ENCODE measurements at places on chromosomes 4 and X.

DNA sequence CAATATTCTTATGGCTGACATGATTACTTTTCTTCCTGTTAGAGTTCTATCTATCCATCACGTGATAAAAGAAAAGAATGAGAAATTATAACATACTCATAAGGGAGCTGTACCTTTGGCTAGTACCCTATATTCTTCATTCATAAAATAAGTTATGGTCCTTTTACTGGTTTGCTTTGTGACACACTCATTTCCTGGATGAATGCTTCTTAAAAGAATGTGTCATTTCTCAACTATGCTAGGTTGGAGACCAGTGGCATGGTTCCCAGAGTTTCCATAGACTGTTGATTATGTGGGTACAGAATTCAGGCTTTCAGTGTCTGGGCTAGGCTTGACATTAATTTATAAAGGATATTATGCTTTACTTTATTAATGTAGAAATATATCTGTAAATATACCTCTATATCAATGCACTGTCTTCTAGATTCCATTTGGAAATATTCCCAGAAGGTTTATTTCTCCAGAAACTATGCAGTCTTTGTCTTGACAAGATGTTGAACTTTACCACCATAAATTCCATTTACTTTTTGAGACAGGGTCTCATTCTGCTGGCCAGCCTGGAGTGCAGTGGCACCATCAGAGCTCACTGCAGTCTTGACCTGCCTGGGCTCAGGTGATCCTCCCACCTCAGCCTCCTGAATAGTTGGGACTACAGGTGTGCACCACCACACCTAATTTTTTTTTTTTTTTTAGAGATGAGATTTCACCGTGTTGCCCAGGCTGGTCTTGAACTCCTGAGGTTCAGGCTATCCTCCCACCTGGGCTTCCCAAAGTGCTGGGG is 23.8 kb downstream of the NUDT6 start:
- no peak for DNase-seq

- DNase-seq: no peak
Observed at GRCh38 chr4:105840426-105841174, 54.7 kb upstream of the NPNT start.

DNA sequence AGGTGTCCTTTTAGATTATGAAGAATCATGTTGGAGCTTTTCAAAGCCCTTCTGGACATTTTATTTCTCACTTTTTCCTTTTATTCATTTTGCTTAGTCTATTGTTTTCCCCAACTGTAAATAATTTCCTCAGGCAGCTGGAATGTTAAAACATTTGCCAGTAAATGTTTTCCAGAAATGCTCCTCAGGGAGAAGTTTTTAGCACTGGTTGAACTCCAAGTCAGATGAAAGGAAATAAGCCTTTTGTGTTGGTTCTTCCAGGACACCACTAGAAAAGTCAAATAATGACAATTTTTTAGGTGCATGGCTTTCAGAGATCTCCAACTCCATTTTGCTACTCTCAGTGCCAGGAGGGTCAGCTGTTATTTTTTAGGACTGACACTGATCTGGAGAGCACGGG is 127.9 kb downstream of the IL13RA2 start:
- DNase-seq: no peak

DNA sequence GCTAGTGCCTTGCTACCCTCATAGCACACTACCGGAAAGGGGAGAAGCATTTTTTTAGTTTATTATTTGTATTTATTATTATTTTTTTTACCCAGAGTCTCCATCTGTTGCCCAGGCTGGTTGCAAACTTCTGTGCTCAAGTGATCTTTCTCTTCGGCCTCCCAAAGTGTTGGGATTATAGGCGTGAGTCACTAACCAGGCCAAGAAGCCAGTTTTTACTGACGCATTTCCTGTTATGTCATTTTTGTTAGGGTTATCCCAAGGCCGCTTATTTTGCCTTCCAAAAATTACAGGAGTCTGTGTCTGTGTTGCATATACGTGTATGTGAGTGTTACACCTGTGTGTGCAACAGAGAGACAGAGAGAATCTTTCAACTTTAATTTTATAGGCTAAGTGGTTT is 404.5 kb downstream of the GBA3 start:
- DNase-seq: no peak

- DNase-seq: no peak
Observed at GRCh38 chr4:153535772-153536513, 69.8 kb downstream of the TMEM131L start.

DNA sequence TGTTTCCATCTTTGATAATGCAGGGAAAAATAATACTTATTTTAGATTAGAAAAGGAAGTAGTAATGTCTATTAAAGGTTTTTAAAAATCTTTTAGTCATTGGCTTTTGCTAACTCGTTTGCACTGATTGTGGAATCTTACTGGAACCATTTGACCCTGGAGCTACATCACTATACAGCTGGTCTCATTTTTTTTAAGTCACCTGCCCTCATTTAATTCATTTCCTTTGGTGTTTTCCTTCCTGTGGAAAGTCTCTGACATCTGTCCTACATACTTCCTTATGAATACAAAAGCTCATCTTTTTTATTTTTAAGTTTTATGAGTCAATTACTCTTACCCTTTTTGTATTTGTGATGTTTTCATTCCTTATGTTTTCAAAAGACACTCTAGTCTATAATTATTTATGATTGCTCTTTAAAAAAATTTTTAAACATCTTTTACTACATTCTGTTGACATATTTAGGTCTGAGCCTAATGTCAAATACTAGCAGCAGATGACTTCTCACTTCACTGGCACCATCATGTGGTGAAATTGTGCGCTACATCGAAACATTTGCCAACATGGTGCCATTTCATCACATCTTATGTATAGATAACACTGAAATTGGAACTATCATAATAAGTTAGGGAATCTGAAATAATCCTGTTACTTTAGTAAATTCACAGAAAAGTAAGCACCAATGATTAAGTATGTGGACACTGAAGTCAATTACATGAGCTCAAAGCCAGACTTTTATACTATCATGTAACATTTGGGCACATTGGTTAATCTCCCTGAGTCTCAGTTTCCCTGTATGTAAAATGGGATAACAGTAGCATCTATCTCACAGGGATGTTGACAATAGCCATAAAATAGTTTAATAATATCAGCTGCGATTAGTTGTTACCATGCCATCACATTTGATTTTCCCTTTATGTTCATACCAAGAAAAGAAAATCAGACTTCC is 9.4 kb upstream of the MMAA start:
- peak; percentile 43 for DNase-seq

- DNase-seq: no peak
Observed at GRCh38 chrX:74231625-74232024, 72.4 kb upstream of the ZCCHC13 start.

GRCh38 chrX:153375571-153375970 is 25.6 kb downstream of the PNMA6E start:
- no peak for DNase-seq

GRCh38 chr4:63036159-63036866 is 1372.9 kb downstream of the TECRL start:
- DNase-seq: no peak

- no peak for DNase-seq
Observed at GRCh38 chr4:179989975-179990374, 2253.2 kb upstream of the TENM3 start.

- DNase-seq: no peak
Observed at GRCh38 chr4:173917255-173917960, 366.1 kb downstream of the FBXO8 start.

- DNase-seq: no peak
Observed at GRCh38 chr4:107275225-107275624, 239.1 kb upstream of the DKK2 start.

GRCh38 chrX:44795945-44796450 is 47.8 kb upstream of the DUSP21 start:
- no peak for DNase-seq

DNA sequence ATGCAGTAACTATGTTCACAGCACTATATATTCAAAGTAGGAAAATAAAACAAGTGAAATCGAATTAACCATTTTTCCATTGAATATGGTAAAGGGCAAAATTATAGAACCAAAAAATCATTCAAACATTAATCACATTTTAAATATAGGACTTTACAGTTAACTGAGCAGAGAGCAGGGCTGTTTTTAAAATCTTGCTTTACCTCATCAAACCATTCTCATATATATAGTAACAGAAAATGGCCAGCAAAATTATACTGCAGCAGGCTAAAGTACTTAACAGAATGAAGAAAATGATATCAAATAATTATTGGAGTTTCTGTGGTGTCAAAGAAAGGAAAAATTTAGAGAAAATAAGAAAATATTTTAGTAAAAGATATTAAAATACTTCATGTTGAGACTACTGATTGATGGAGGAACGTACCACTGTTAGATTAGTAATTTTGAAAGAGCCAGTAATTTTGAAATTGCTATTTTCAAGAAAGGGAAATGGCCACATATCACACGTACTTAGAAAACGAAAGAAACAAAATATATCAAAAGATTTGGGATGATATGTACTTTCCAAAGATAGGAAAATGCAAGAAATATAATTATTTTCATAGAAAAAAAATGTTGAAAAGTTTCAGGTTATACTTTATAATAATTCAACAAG is 813.7 kb downstream of the DMD start:
- no peak for DNase-seq

DNA sequence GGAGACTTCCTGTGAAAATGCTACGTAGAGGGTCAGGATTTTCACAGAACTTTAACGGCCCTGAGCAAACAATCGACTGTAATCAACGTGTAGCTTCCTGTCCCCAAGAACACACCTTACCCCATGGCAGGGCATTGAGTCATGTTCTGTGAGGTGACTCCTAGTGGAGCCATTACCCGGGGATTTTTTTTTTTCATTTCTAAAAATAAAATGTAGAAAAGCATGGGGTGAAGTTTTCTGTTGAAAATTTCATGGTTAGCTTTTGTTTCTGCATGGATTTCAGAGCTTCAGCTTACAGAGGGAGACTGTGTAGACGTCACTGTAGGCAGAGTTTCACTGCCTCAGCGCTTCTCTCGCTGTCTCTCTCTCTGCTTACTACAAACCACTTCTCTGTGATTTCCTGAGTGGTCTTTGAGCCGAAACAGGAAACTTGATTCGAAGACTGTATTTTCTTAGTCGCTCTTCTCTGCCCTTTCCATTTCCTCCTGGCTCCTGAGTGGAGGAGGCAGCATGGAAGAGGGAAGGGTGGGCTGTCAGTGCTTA is 111.7 kb downstream of the NFKB1 start:
- no peak for DNase-seq

DNA sequence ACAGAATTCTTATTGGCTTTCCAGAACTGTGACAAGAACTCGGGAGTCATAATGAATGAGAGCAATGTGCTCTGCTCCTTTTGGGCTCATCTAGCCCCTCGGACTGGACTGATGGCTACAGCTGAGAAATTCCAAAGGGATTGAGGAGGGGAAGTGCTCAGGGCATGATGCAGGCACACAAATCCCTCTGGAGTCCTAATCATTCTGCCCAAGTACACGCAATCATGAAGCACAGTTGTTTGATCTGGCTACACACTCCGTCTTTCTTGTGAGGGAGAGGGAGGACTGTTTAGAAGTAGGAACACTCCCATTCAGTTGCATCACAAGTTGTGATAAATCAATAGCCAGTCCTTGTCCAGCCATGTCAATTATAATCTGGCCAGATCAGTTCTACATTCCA is 237.5 kb downstream of the COL25A1 start:
- no peak for DNase-seq

GRCh38 chrX:10514891-10515290 is 105.5 kb downstream of the MID1 start:
- no peak for DNase-seq

- DNase-seq: no peak
Observed at GRCh38 chr4:6445403-6446129, 26.8 kb downstream of the PPP2R2C start.

GRCh38 chr4:152316969-152317368 is 218.9 kb downstream of the FBXW7 start:
- no peak for DNase-seq
